Progenitor cell of endocrine pancreas (in vitro differentiated cells): ENCODE measurements at places on chromosomes 4 and X.

- DNase-seq, result no peak
These were observed 40.7 kb downstream of the ZBTB49 start for GRCh38 chr4:4330794-4331193.

DNA sequence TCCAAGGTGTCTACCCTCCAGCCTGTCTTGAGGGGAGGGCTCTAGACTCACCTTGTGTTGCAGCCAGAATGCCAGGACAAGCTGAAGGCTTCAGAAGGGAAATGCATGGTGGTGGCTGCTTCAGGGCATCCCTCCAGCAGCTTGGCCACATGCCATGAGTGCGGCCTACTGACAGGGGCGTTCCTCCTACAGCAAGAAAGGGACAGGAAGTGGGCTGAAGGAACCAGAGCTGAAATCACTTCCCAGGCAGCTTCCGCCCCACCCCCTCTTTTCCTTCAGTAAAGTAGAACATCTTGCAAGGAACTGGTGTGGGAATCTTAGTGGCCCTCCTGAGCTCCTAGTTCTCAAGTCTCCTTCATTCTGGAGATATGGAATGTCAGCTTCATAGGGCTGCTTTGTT lies 167.5 kb upstream of the DGKK start:
- DNase-seq, result no peak

DNA sequence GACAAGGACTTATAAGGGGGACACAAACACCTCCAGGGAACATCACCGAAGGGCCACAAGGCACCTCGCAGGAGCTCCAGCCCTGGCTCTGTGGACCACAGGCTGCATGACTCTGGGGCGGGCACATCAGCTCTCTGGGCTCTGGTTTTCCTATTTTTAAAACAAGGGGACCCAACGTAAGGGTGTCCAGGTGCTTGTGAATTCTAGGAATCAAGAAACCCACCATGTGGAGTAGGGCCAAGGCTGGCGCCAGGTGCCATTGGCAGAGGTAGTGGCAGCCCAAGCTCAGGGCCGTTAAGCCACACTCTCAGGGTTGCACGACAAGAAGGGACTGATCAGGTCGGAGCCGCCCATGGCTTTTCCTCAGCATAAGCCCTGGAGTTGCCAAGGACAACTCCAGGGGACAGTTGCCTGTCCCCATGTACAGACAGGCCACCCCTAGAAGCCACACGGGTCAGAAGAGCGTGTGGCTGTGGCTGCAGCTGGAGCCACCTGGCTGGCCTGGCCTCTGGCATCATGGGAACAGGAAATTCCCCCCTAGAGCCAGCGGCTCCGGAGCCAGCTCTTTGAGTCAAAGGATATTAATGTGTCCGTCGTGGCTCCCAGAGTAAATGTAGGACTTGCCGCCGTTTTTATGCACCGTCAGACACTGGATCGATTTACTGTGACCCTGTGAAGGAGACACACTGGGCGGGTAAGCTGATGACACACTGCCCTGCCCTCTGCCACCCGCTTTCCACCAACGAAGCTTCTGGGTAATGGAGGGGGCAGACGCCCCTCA lies 32.5 kb downstream of the WDR1 start:
- no peak for DNase-seq

- DNase-seq, result no peak
These were observed 650.7 kb downstream of the IL1RAPL1 start for GRCh38 chrX:29237972-29238371.
